ENCODE measurements at places on chromosomes 6 and 20.

- peak; percentile 66 for DNase-seq
Observed at GRCh38 chr20:49657118-49657901, 56.4 kb downstream of the B4GALT5 start.

GRCh38 chr6:41605649-41606048 lies 32.6 kb upstream of the MDFI start:
- no peak for DNase-seq

GRCh38 chr6:117169781-117170281 lies 95.5 kb upstream of the VGLL2 start:
- no peak for DNase-seq

DNA sequence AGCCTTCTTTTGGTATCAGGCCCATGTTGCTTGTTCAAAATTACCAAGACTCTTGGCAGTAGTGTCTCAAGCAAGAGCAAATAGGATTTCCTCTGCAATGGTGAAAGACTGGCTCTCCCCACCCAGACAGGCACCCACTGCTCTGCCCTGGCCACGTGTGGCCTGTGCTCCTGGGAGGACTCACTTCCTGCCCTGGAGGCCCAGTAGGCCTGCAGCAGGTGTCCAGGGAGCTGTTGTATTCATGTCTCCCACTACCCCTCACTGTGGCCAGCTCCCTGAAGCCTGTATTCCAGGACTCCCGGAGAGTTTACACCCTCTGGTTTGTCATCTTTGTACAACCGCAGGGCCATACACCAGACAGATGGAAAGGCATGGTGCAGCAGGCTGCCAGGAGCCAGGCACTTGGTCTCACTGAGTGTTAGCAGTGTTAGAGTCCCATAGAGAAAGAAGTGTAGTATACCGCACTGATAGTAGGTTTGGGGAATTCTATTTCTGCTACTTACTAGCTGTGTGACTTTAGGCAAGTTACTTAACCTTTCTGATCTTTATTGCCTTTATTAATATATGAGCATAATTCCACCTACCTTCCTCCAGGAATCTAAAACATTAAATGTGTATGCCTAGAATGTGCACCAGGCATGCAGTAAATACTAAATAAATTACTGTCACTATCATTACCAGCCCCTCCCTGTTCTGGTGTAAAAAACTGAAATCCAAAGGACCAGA lies 159.7 kb downstream of the TMEM242 start:
- DNase-seq, result no peak

- DNase-seq, result no peak
Observed at GRCh38 chr6:162715601-162716000, 12.0 kb downstream of the PRKN start.

DNA sequence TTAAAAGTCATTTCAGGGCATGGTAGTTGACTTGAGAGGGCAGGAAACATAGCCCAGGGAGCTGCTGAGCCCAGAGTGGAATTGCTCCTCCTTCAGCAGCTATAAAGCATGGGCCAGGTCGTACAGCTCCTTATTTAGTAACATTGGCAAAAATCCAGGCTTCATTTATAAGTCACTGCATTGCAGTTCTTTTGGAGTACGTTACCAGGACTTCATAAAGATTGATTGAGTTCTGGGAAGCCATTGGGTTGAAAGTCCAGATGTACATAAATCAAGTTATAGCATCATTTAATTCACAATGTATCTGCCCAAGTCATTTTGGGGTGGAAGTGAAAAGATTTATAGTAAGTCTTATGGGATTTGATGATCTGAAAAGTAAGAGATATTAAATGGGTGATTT lies 53.0 kb upstream of the ANKEF1 start:
- peak; percentile 28 for DNase-seq

DNA sequence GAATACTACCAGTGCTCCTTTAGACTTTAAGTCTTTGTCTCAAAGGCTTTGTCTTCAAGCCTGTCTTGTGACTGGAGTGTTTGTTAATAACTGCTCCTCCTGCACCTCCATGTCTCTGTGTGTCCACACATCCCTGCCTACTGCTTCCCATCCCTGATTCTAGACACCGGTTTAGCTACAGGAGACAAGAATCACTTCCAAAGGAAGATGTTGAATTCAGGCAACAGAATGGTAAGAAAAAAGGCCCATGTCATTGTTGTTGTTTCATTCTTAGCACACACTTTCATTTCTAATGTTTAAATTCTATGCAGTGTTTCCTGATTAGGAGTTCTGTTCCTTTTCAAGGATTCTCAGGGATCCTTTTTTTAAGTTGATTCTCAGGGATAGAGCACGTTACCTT lies 293.6 kb upstream of the STXBP5 start:
- no peak for DNase-seq

- no peak for DNase-seq
Observed at GRCh38 chr6:102390541-102390940, 997.0 kb downstream of the GRIK2 start.

DNA sequence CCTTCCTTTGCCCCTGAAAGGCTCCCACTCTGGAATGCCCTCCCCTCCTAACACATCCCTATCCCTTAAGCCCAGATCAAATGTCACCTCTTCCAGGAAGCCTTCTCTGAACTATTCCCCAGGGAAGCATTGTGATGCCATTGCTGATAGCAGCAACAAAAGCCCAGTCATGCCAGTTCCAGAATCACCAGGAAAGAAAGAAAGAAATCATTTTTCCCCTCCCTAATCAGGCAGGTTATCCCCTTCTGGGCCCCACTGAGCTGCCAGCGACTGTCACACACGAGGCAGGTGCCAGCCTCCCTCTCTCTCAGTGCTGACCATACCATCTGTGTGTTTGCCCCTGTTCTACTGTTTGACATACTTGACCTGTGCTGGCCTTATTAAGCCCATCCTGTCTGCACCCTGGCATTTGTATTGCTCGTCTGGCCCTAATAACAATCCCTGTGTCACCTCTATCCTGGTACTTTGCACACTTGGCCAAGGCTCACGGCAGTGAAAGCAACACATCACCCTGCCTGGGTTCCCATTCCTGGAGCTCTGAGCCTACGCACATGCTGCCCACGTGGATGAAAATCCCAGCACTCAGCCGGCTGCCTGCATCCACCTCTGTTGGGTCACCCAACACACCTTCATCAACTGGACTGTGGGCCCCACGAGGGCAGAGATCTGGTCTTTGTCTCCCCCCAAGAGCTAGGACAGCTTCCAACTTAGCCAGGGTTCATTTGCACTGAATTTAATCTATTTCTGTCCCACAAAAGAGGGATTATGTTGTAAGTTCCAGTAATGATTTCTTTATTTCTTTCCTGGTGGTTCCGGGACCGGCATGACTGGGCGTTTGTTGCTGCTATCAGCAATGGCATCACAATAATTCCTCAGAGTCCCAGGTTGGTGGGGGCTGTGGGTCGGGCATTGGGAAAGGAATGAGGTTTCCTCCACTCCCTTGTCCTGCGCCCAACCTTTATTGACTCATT lies 5.3 kb upstream of the BPIFB1 start:
- no peak for DNase-seq

DNA sequence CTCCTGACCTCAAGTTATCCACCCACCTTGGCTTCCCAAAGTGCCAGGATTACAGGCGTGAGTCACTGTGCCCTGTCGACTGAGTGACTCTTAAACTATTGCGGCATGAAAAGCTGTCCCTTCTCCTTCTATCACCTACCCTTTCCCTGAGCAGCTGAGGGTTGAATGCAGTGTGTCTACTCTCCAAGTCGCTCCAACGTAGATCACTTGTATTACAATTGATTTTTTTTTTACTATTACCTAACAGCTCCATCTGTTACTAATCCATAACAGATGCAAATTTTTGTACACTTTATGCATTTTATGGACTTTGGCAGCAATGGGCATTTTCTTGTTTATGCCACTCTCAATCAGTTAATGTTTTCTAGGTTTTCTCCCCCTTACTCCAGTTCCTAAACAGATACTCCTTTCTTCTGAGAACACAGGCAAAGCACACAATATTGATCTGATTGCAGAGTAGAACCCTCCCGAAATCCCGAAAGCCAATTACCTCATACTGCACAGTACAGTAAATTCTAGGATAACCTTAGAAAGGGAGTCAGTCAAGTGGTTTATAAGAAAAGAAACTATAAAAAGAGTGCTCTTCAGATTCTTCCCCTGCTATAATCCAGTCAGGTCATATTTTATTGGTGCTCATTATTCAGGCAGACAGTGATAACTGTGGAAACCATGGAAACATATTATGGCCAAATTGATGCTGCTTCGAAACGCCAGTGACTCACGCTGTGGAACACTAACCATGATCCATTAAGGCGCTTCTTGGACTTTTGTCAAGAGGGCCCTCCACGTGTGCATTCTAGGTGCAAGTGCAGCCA lies 273.0 kb downstream of the ADGB start:
- DNase-seq, result peak; percentile 71

GRCh38 chr20:58361481-58362205 lies 27.4 kb upstream of the VAPB start:
- peak; percentile 73 for DNase-seq

DNA sequence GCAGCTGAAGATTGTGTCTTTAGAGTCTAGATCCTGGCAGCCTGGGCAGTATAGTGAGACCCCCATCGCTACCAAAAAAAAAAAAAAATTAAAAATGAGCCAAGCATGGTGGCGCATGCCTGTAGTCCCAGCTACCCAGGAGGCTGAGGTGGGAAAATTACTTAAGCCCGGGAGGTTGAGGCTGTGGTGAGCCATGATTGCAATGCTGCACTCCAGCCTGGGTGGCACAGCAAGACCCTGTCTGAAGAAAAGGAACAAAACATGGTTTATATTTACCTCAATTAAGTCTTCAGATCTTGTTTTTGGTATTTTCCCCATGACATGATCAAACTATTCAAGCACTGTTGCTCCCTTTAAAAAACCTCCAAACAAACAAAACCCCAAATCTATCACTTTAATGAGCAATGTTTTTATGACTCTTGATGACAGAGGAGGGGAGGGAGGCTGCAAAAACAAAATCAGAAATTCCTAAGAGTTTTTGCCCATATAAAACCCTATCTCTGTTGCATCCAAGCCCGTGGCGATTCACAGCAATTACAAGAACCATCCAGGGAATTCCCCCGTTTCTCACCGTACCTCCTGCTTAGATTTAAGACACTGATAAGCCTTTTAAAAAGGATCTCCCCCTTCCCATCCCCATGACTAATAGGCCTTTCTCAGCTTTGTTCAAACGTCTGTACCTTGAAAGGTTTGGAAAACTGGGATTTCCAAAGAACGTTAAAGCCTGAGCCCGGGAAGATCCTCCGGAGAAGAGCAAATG lies 259.9 kb downstream of the BMP7 start:
- peak; percentile 69 for DNase-seq

DNA sequence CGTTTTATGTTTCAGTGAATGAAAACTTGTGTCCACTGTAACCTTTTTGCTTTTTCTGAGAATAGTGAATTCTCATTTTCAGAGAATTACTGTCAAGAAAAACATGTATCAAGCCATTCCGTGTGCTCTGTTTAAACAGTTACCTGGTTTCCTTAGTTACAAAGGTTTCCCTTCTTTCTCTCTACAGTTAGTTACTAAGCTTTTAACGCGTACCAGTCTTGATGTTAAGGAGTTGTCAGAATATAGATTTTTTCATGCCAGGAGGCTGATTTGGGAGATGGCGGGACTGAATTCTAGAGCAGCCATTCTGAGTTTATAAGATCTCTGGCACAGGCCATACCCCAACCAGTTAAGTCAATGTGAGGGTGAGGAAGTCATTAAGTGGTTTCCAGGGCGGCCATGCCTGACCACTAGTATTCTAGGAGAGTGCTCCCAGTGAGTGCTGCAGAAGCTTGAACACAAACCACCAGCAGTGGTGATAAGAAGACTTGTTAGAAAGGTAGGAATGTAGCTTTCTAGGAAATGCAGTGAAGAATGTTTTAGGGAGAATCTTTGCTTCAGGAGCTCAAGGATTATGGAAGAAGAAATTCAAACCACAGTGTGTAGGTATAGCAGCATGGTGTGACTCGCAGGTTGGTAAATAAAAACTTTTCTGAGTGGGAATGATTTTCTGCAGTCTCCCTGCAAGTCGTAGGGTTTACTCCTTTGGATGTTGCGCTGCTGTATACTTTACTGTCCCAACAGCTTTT lies 112.9 kb downstream of the JARID2 start:
- peak; percentile 34 for DNase-seq

- DNase-seq, result peak; percentile 84
Observed at GRCh38 chr20:18739751-18740166, 73.8 kb upstream of the SCP2D1 start.

GRCh38 chr6:16840725-16841124 lies 79.5 kb upstream of the ATXN1 start:
- no peak for DNase-seq

DNA sequence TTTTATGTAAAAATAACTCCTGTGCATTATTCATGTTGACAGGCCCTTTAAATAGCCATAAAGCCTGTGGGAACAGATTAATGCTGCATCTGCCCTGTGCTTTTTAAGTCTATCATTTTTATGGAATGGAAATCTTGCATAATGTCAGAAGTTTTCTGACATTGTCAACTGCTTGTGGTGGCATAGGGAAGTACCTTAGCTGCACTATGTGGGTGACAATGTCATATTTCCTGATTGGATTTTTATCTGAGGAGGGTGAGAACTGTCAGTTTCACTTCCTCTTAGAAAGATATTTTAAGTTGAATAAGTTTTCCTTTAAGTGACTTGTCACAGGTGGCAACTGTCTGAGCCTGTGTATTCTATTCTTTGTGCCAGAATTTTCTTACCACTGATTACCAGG lies 267.9 kb downstream of the PLCB1 start:
- DNase-seq, result no peak

GRCh38 chr6:147579667-147580066 lies 71.2 kb downstream of the SAMD5 start:
- DNase-seq, result no peak

- DNase-seq, result peak; percentile 49
Observed at GRCh38 chr20:8183526-8183925, 51.5 kb downstream of the PLCB1 start.

DNA sequence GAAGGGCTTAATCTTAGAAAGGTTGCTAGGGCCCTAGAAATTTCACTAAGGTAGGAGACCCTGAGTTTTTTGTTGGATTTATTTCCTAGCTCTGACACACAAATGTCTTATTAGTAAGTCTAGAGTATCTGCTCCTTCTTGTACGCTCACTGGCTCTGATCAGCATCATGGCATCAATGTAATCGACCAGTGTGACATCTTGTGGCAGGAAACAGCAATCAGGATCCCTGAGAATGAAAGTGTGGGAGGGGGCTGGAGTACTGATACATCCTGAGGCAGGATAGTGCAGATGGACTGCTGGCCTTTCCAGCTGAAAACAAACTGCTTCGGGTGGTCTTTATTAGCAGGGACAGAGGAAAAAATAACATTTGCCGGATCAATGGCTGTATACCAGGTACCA lies 10.0 kb upstream of the CST7 start:
- no peak for DNase-seq

GRCh38 chr6:130018744-130019325 lies 454 bp downstream of the L3MBTL3 start:
- DNase-seq, result peak; percentile 19

GRCh38 chr20:14879020-14879697 lies 541.7 kb upstream of the FLRT3 start:
- DNase-seq, result peak; percentile 91

DNA sequence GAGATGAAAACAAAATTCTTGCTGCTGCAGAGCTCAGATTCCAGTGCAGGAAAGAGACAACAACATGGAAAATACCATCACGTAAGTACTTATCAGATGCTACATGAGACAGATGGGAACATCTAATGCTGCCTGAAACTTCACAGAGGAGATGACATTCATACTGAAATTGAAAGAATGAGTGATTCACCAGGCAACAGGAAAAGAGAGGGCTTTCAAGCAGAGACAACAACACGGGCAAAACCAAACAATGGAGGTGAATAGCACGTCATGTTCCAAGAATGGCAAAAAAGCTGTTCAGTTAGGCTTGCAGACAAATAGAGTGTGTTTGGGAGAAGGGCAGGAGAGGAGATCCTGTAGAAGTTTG lies 39.3 kb downstream of the GTF2H5 start:
- peak; percentile 53 for DNase-seq
